ENCODE measurements at places on chromosomes 13 and 19.

GRCh38 chr13:27770809-27771208, 21.5 kb upstream of the GSX1 start:
- DNase-seq, result peak; percentile 9

DNA sequence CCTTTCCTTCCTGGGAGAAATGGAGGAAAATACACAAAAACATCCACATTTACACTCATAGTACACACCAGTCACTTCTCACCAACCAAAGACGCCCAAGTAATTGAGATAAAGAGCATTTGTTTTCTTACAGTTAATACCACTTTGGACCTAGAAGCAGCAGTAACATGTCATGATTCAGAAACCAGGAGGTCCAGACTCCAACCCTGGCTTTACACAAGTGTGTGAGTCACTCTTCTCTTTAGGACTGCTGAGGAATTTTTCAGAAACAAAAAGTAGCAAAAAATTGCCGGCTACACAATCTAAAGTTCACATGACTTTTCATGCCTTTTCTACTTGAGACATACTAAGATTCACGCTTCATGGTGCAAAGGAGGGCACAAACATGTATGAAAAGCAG, 42.1 kb downstream of the TUBGCP3 start:
- DNase-seq, result no peak

- DNase-seq, result peak; percentile 35
Measured at GRCh38 chr19:40549007-40549708, 27.5 kb upstream of the SHKBP1 start.

DNA sequence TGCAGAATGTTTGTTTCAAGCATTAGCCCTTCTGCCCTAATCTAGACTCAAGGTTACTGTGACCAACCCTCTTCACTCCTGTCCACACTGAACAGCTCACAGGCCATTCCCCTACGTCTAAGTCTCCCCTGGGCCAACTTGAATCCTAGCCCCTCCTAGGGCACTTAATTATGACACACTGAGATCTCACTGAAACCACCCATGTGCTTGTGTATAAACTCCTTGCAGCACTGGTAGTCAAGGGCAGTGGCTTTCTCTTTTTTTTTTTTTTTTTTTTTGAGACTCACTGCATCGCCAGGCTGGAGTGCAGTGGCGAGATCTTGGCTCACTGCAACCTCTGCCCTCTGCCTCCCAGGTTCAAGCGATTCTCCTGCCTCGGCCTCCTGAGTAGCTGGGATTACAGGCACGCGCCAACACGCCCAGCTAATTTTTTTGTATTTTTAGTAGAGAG, 1.9 kb upstream of the AKT2 start:
- no peak for DNase-seq

DNA sequence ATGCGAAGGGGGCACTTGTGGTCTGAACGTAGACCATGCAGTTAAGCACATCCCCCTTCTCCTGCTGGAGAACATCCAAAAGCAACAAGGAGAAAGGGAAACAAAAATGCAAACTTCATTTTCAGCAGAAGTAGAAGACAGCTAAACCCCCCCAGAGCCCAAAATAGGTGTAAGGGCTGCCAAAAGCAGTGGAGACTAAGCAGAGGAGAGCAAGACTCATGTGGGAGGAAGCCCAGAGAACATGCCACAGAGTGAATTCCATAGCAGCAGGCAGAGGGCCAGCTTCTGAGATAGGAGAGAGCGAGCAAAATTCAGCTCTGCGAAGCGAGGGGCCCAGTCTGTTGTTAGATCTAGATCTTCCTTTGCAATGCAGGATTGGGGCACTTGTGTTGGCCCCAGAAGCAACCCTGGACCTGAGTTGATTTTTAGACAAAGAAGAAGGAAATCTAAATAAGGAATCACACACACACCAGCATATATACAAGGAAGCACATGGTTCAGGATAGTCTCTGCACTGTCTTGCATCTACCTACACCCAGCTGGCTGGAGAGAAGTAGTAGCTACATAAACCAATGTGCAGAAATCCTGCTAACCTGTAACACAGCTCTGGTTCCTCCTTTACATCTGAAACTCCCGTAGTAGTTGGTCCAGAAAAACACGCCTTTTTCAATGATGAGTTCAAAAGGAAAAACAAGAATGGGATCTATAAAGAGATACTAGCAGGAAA, 199.6 kb downstream of the SPRY2 start:
- DNase-seq, result no peak

- no peak for DNase-seq
Measured at GRCh38 chr13:44912278-44913016, 76.8 kb downstream of the NUFIP1 start.

DNA sequence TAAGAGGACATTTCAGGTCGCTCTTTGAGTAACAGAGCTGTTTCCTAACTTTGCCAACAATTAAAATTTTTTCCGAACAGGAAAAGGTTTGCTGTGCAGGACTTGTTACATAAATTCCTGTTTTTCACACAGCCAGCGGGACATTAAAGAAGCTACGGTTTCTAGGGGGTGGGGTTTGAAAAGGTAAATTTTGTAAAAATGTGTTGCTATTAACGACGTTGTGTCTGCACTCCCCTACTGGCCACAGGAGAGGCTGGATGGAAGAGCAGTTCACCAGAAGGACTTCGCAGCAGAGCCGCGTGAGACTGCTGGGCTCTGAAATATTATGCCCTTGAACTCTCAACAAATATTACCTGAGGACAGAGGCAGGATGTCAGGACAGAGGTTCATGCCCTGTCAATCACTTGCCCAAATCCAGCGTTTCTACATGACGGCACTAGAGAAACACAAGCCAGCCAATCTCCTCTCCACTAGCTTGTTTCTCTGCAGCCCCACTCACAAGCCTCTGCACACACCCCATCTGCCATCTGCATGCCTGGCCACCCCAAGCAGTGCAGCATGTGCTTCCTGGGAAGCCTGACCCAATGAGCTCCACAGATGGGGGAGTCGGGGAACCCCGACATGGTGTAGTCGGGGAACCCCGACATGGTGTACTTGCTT, 102.0 kb downstream of the FOXO1 start:
- DNase-seq, result no peak

- peak; percentile 84 for DNase-seq
Measured at GRCh38 chr19:44847144-44848035, 1.3 kb downstream of the NECTIN2 start.

GRCh38 chr13:43804461-43805070, 17.8 kb upstream of the ENOX1 start:
- peak; percentile 57 for DNase-seq

DNA sequence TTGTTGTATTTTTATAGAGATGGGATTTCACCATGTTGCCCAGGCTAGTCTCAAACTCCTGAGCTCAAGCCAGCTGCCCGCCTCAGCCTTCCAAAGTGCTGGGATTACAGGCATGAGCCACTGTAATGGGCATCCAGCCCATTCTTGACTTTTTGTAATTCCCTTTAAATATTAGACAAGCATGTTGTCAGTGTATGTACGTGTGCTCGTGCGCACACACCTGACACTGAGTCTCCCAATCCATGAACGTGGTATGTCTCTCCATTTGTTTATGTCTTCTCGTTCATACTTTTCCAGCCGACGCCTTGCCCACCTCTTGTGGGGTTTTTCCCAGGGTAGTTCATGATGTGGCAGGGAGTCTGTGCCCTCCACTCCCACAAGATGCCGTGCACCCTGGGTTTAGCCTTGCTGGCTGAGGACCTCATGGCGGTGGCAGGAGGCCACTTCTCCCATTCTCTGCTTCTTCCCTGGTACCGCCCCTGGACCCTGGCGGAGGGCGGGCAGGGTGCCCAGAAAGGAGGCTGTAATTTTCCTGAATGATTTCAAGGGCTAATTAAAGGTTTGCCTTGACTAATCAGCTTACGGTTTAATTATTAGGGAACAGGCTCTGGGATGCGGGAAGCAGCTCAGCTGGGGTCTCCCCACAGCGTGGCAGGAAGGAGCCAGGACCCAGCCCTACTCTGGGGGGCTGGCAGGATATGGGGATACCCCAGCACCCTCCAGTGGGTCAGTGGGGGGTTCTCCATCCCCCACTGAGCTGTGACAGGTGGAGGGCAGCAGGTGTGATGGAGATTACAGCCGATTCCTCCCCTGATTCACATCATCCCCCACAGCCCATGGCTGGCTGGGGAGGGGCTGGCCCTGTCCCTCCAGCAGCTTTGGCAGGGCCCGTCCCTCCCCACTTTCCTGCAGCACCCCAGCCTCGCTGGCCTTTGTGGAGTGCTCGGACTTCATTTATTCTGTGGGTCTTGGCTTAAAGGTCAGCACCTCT, 12.9 kb downstream of the PAK4 start:
- no peak for DNase-seq

DNA sequence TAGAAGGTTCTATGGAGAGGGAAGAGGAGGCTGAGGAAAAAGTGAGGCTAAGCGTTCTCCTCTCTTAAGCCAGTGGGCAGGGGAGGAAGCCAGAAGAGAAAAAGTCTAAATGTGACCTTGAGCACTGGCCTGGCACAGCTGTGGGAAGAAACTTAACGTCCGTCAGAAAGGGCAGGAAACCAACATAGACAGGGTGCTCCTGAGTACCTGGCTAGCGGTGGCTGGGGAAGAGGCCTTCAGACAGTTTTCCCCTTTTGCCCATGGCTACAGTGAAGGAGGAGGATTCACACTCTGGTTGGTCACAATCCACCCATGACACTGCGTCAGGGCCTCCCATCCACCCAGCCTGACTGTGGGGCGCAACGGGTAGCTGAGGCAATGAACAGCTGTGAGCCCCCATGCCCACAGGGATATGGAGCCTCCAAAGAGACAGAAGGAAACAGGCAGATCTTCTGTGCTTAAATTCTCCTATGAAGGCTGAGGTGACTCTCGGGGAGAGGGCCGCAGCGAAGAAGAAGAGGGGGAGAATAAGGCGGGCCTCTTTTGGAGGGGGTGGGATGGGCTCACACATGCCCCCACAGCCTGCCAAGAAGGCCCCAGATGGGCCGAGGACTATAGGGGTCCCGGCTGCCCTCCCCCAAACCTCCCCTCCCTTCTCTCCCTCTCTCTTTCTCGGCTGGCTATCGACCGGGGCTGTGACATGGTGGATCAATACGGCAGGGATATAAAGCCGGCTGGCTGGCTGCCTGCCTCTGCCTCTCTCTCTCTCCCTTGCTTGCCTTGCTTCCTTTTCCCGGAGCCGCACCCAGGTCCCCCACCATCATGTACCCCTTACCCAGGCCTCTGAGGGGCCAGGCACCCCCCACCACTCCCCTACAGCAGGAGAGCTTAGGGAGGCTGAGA, 19.8 kb upstream of the POU2F2 start:
- DNase-seq, result no peak

GRCh38 chr13:97327506-97328221, 105.5 kb downstream of the MBNL2 start:
- no peak for DNase-seq

DNA sequence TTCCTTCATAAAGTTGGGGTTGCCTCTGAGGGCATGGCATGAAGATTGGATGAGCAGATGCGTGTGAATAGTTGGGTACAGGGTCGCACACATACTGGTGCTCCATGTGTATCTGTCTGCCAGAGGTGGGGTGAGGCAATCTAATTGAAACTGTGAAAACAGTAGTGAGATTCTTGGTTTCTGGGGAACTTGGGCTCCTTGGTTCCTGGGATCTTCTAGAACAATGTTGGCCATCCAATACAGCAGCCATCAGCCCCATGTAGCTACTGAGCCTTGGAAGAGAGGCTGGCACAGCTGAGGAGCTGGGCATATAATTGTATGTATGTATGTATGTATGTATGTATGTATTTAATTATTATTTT, 616 bp downstream of the FCHO1 start:
- DNase-seq, result peak; percentile 48

DNA sequence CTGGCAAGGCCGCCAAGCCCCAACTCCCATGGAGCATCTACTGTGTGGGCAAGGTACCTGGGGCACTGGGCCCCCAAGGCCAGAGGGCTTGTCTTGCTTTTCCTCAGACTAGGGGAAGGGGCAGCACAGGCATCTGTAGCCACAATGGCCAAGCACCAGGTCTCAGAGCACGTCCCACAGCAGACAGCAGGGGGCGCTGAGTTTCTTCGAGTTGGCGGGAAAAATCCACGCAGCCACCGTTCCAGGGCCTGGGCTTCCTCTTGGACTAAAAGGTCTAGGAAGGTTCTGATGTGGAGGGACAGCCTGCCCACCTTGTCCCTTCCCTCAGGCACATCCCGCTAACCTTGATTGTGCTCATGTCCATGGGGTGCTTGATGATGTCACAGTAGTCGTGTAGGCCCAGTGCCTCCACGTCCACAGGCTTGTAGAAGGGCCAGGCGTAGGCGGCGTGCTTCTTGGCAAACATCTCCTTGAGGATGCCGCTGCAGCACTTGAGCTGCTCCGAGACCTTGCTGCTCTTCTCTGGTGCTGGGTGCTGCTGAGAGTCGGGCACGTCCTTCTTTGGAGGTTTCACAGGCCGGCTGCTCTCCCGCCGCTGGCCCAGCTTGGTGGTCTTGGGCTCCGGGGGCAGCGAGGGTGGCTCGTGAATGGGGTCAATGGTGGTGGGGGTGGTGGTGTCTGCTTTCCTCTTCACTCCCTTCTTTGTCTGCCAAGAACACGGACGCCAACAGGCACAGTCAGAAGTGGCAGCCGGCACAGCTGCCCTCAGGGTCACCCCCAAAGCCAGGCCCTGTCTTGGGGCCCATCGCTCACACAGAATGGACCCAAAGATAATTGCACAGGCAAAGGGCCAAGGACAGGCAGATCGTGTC, 32.0 kb upstream of the EPHX3 start:
- DNase-seq, result peak; percentile 65

DNA sequence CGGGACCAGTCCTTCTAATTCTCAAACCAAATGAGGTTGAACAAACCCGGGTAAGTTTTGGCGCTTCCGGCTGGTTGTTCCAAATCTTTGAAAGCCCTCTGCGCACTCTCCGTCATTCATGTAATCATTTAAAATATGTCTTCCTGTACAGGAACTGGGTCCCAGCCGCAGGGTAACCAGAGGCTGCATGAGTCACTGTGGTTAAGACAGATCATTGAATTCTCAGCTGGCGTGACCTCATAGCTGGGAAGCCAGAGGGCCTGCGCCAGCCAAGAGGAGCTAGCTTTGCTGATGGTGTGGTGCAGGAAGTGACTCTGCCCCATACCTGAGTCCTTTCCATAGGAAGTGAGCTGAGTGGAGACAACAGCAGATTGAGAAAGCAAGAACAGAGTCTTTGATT, 135.2 kb downstream of the TSHZ3 start:
- DNase-seq, result peak; percentile 97

DNA sequence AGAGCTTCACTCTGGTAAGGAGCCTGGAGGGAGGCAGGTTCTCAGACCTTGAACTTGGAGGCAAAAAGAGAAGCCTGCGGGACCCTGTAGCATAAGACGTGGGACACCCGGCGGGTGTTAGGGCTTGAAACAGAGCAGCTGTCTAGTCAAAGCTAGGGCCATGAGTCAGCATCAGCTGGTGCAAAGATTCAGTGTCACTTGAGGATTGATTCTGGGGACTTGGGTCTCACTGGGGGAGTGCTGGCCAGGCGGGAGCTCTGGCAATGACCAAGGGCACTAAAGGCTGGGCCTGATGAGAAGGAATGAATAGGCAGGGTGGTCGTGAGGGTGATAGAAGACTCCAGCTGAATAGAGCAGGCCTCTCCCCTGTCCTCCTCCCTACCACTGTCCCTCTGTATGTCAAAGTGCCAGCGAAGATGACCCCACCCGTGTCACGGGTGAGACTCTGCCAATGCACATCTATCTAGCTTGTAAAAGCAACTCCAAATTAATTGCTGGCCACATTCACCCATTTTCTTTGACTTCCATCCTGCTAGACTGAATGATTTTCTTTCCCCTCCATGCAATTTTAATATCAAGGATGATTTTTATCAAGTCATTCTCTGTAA, 97.1 kb downstream of the MBNL2 start:
- no peak for DNase-seq

GRCh38 chr13:46660416-46660815, 107.4 kb downstream of the LRCH1 start:
- peak; percentile 14 for DNase-seq

GRCh38 chr13:44128552-44129001, 245.0 kb upstream of the SERP2 start:
- DNase-seq, result peak; percentile 39

GRCh38 chr13:20150561-20150960, 10.3 kb downstream of the GJA3 start:
- DNase-seq, result no peak

Data from inflammatory macrophage treated with lipopolysaccharide for 4 hours (primary cell).